NCI-H1092 treated with DMSO at 0.1 percent for 48 hours (cell line): ENCODE measurements at places on chromosomes 6 and 20.

DNA sequence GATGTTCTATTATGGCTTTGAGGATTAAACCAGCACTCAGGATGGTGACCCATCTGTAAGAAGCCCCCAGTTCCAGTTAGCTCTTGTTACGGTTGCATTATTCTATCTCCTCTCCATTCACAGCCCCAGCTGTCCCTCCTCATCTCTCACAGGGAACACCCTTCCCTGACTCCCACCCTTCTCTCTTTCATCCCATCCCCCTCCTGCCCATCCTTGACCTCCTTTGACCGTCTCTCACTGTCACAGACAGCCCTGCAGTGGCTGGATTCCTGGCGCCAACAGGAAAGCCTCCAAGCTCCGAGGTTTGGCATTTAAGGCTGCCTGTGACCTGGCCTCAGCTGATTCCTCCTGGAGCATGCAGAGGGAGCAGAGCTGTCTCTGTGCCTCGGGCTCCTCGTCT lies 4.2 kb upstream of the BPIFB4 start:
- no peak for DNase-seq

- DNase-seq: no peak
Measured at GRCh38 chr20:58216334-58216733, 12.1 kb downstream of the ANKRD60 start.

DNA sequence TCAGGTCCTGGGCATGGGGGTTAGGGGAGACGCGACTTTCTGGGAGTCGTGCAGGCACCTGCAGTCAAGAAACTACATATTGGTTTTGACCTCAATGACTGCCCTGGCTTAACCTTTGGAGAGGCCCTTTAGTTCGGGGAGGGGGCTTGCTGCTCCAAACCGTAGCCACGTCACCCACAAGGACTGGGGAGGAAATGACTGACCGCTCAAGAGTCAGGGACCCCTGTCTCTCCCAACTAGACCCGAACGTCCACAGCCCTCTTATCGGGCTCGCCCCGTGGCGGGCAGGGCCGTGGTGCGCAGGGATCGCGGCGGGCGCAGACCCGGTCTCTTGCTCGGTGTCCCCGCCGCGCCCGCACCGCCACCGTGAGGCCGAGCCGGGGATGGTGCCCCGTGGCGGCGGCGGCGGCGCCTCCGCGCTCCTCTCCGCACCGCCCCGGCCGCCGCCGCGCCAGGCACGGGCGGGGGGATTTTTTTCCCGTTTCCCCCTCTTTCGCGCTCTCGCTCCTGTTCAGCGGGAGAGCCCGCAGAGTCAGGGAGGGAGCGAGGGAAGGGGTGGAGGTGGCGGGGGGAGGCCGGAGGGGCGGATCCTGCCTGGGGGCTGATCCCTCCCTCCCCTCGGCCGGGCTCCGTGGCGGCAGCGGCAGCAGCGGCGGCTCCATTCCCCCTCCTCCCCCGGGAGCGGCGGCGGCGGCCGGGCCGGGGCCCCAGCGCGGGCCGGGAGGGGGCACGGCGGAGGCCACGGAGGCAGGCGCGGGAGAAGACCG lies at the start of gene BRPF3:
BRPF3 (plus strand) TSS at position 632 of the 767 bp plus-strand sequence. CDS start 3,579 bp downstream, outside the sequence.
- DNase-seq: peak; percentile 64

- DNase-seq: no peak
Measured at GRCh38 chr20:48612335-48612734, 215.5 kb downstream of the PREX1 start.

DNA sequence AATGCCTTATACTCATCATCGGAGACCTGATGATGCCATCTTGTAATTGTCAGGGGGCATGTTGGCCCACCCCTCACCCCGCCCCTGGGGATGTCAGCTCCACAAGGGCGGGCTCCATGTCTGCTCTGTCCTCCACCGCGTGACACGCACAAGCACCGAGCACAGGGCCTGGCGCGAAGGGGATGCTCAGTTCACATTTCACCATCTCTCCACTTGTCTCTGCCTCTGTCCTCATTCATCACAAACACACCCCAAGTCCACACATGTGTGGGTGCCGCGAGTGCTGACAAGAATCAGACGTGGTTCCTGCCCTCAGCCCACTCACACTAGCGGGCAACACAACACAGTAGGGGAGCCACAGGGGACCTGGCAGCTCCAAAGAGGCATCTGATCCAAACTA lies 151.2 kb upstream of the PTPN1 start:
- DNase-seq: no peak

DNA sequence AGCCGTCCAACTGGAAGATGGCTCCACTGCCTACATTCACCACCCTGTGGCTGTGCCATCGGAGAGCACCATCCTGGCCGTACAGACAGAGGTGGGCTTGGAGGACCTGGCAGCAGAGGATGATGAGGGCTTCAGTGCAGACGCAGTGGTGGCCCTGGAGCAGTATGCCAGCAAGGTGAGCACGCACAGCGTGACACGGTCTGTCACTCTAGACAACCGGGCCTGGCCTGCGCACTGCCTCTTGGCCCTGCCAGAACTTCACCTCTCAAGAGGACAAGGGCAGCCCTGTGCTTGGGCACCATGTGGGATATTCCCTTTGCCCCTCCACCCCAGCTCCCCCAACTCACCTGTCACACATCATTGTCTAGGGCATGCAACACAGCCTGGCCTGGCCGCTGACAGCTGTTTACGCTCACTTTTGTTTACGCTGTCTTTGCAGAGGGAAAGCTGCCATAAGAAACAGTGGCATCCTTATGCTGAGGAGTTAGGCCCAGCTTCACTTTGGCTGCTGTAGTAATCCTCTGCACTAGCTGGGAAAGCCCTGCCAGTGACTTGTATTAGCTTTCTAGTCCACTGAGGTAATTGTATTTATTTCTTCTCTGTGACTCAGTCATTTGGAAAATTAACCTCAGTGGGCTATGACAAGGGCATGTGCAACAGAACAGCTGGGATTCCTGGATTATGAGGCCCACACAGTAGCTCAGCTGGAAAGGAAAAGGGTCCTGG lies 9.8 kb upstream of the DEF6 start:
- no peak for DNase-seq

GRCh38 chr6:29961966-29962365 lies 19.6 kb downstream of the HLA-A start:
- no peak for DNase-seq

GRCh38 chr6:79246891-79247290 lies 12.4 kb upstream of the HMGN3 start:
- DNase-seq: no peak

- peak; percentile 44 for DNase-seq
Measured at GRCh38 chr6:136524339-136524935, 25.8 kb downstream of the MAP7 start.

DNA sequence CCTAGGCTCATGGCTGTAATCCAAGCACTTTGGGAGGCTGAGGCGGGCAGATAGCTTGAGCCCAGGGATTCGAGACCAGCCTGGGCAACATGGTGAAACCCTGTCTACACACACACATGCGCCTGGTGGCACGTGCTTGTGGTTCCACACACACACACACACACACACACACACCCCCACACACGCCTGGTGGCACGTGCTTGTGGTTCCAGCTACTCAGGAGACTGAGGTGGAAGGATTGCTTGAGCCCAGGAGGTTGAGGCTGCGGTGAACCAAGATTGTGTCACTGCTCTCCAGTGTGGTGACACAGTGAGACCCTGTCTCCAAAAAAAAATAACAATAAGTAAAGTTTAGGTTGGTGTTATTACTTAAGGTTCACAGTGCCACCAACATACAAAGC lies 165.8 kb downstream of the ZFAND3 start:
- no peak for DNase-seq

DNA sequence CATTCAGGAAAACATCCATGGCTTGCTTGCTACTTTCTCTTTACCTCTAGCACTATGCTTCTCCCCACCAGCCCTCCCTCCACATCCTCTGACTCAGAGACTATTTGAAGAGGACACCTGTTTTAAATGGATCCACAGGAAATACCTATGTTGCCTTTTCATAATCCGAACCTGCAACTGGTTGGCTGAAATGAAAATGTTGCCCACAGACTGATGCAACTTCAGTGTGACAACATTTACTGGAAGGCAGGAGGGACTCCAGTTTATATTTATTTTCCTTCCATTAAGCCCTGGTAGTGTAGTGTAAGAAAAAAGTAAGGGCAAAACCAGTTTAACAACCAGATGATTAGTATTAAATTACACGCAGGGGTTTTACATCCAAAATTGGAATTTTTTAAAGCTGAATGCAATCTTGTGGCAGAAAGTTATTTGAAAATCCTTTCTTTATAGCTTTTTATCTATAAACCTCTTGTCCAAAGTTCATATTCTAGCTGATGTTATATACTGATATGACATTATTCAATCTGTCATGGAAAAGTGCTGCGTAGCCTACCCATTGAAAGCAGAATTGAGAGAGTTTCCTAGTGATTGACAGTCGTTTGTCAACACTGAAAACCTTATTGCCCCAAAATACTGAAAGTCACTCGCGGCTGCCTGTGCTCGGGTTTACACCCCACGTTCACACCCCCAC lies 881 bp upstream of the AIG1 start:
- DNase-seq: no peak

- DNase-seq: no peak
Measured at GRCh38 chr6:107819217-107819616, 4.9 kb downstream of the SCML4 start.

DNA sequence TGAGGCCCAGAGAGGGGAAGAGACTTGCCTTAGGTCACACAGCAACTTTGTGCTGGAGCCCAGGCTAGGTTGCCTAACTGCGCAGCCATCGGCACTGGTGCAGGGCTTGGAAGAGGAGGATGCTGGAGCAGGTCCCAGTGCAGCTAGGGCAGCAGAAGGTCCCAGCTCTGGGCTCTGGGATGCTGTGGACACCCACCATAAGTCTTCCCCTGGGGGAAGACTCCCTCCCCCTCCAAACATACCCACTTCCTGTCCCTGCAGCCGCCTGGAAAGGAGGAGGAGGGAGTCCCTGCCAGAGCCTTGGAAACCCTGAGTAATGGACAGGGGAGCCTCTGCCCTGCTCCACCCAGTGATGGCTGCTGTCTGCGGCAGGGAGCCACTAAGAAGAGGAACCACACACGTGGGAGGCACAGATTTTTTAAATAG lies 93.6 kb downstream of the NCR2 start:
- DNase-seq: no peak

GRCh38 chr6:25050356-25050755 lies 114.6 kb upstream of the RIPOR2 start:
- DNase-seq: no peak

DNA sequence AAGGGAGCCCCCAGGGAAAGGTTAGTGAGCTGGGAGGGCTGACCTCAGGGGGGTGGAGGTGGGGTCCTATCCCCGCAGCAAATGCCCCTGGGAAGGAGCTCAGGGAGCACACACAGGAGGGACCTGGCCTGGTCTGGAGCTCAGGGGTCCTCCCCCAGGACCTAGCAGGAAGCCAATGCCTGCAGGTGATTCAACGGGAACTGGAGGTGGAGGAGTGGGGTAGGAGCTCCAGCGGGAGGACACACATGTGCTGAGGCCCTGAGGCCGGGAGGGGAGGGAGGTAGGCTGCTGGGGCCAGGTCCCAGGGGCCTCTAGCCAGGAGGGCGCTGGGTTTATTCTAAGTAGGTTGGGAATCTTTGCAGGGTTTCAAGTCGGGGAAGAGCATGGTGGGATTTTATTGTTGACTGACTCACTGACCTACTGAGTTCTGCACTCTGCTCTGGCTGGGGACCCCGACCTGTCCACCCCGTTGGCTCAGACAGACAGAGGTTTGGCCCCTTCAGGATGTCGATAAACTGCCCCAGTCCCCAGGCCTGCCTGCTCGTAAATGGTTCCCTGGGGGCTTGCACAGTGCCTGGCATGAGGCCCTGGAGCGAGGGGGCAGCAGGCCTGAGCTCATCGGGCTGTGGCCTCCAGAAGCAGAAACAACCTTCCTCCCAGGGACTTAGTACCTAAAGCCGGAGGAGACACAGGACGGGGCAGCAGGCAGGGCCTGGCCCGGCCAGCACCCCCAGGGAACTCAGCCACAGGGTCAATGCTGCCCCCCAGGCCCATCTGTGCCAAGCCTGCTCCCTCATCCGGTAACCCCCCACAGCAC lies 62.3 kb downstream of the RIPOR3 start:
- DNase-seq: no peak

DNA sequence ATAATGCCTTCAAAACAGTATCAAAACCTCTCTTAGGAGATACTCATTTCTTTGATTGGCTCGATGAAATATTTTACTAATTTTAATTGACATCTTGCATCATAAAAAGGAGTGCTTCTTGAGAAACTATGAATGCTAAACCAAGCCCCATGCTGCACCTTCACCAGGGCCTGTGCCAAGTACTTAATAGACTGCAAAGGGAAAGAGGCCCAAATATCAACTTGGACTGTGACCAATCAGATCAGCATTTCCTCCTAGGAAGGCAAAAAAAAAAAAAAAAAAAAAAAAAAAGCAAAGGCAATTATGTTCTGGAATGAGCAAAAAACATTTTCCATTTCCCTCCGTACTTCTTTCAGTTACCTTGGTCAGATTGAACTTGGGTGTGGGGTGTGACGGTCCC lies 253.0 kb upstream of the SOX4 start:
- DNase-seq: no peak
